CD8-positive, alpha-beta memory T cell (primary cell): ENCODE measurements at places on chromosomes 4 and X. TPM values are rescaled to one million over a fixed set of nuclear protein-coding genes. Genes with fewer than 3 reads are reported as not detected.
A peak's percentile ranks its signal among the peaks of the same experiment; 100 is the strongest.

The TNIP3 gene
- total RNA-seq, result 13.7 TPM

The RTL5 gene
- 1.00 TPM for total RNA-seq

The SOWAHB gene
- not detected for total RNA-seq

The PRR32 gene
- not detected for total RNA-seq

The TEX13D gene
- 0.29 TPM for total RNA-seq

The MAD2L1 gene
- total RNA-seq, result 69.8 TPM

The ATP2B3 gene
- not detected for total RNA-seq

GRCh38 chr4:2413821-2414610 lies 4.4 kb downstream of the ZFYVE28 start:
- DNase-seq, result no peak

GRCh38 chrX:156001001-156001666 lies 3.6 kb downstream of the IL9R start:
- DNase-seq, result no peak

DNA sequence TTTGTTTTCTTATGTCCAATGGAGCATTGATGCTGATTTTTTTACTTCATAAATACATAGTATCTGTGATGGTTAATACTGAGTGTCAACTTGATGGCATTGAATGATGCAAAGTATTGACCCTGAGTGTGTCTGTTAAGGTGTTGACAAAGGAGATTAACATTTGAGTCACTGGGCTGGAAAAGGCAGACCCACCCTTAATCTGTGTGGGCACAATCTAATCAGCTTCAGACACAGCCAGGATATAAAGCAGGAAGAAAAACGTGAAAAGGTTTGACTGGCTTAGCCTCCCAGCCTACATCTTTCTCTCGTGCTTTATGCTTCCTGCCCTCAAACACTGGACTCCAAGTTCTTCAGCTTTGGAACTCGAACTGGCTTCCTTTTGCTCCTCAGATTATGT lies 230.6 kb upstream of the SPRY1 start:
- DNase-seq, result no peak

GRCh38 chrX:117510453-117510852 lies 606.2 kb downstream of the KLHL13 start:
- DNase-seq, result no peak

GRCh38 chrX:110153896-110154295 lies 151.0 kb downstream of the TMEM164 start:
- no peak for DNase-seq

DNA sequence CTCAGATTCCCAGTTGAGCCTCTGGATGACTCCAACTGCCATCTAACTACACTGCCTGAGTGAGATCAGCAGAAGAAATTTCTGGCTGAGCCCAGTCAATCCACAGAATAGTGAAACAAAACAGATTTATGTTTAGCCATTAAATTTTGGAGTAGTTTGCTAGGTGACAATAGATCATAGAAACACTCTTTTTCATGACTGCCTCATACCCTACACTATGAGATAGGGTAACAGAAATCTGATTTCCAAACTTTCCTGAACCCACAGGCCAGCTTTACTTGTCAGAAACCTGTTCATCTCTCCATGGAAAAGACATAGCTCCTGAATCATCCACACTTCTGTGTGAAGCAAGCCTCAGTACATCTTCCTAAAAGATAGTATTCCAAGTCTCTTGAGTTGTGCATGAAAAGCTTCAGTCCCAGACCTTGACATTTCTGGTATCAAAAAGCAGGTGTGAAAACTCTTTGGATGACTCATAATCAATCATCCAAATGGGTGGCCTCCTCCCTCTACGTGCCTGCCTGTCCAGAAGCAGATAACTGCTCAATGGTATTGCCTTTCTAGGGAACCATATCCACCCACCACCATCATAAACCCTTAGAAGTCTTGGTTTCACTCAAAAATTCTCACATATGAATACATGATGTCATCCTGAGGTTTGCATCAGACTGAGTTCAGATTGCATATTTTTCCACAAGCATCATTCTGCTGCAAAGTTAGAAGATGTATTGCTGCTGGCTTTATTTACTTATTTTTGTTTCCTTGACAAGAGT lies 47.5 kb upstream of the RAP2C start:
- no peak for DNase-seq

- no peak for DNase-seq
Observed at GRCh38 chrX:132766452-132766851, 192.0 kb downstream of the HS6ST2 start.

- DNase-seq, result no peak
Observed at GRCh38 chr4:184643731-184644130, 5.5 kb downstream of the CASP3 start.

- peak; percentile 2 for DNase-seq
Observed at GRCh38 chrX:41009850-41010846, 75.1 kb upstream of the USP9X start.

- no peak for DNase-seq
Observed at GRCh38 chr4:21097026-21097425, 396.8 kb downstream of the PACRGL start.

DNA sequence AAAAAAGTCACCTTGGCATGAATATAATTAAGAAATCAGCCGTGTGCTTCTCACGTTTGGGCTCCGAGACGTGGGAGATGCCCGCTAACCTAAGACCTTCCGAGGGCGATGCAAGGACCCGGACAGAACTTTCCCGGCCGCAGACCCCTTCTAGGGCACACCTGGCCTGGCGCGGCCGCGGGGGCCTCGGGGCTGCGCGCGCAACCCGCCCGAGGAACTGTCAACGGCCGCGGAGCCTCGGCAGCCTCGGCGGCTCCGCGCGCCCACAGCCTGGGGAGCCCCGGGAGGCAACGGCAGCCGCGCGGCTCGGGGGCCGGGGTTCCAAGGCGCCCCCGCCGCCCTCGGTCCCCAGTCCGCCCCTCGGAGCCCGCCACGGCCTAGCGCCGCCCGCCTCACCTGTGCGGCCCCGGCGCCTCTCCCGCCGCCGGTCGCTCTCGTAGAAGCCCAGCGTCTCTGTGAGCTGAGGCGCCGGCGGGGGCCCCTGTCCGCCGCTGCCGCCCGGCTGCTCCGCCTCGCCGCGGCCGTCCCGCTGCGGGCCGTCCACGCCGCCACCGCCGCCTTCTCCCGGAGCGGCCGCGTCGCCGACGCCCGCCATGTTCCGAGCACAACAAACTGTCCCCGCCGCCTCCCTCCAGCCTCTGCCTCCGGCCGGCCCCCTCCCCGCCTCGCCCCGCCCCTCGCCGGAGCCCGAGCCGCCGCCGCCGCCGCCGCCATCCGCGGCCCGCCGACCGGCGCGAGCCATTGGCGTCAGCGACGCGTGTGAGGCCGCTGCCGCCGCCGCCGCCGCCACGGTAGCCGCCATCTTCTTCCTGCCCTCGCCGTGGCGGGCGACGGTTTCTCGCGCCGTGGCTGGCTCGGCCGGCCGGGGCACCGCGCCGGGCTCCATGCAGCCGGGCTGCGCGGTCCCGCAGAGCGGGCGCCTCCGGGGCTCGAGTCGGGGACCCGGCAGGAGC lies at the start of gene TAPT1:
Gene TAPT1 (minus strand): TSS at position 609 of the 953 bp plus-strand sequence. CDS start 14 bp downstream, at position 595.
- peak; percentile 81 for DNase-seq

GRCh38 chr4:24924309-24924781 lies 11.5 kb upstream of the CCDC149 start:
- no peak for DNase-seq

GRCh38 chr4:87465739-87466366 lies 43.5 kb downstream of the NUDT9 start:
- peak; percentile 39 for DNase-seq

- peak; percentile 71 for DNase-seq
Observed at GRCh38 chrX:19799319-19800182, 87.8 kb downstream of the SH3KBP1 start.

DNA sequence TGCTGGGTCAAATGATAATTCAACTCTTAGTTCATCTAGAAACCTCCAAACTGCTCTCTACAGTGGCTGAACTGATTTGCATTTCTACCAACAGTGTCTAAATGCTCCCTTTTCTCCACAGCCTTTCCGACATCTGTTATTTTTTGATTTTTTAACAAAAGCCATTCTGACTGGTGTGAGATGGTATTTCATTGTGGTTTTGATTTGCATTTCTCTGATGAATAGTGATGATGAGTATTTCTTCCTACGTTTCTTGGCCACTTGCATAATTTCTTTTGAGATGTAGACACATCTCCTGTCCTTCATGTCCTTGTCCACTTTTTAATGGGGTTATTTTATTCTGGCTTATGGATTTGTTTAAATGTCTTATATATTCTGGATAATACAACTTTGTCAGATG lies 298.2 kb upstream of the ARSJ start:
- no peak for DNase-seq

DNA sequence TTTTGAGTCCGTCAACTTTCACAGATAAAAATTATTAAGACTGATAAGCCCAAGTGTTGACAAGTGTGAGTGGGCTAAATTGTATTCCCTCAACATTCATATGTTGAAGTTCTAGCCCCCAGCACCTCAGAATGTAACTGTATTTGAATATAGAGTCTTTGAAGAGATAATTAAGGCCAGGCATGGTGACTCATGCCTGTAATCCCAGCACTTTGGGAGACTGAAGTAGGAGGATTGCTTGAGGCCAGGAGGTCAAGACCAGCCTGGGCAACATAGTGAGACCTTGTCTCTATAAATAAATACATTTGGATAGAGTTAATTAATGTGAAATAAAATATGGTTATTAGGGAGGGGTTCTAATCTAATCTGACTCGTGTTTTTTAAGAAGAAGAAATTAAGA lies 29.7 kb upstream of the SLC25A4 start:
- DNase-seq, result no peak

- no peak for DNase-seq
Observed at GRCh38 chr4:112312610-112313239, 15.6 kb downstream of the ALPK1 start.
